Hepatic stellate cell (primary cell): ENCODE measurements at places on chromosomes 6 and 20.

DNA sequence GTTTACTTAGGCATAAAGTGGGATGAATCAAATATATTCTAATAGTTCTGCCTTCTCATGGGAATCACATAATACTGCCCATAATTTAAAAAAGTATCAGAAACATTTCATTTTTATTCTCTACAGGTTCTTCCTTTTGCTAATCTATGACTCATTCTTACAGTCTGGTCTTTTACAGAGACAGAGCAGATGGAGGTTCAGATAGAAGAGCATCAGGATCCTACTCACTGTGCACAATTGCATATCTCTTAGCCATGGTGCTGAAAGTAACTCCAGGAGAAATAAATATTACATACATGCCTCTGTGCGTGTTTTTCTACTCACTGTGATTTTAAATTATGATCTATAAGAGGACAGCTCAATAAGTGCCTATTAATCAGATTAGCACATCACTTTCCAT is 16.3 kb upstream of the OR2B6 start:
- DNase-seq, result no peak

- DNase-seq, result no peak
Observed at GRCh38 chr6:130944486-130944885, 117.3 kb downstream of the SMLR1 start.

GRCh38 chr20:44435630-44436335 is 39.9 kb upstream of the TTPAL start:
- no peak for DNase-seq

DNA sequence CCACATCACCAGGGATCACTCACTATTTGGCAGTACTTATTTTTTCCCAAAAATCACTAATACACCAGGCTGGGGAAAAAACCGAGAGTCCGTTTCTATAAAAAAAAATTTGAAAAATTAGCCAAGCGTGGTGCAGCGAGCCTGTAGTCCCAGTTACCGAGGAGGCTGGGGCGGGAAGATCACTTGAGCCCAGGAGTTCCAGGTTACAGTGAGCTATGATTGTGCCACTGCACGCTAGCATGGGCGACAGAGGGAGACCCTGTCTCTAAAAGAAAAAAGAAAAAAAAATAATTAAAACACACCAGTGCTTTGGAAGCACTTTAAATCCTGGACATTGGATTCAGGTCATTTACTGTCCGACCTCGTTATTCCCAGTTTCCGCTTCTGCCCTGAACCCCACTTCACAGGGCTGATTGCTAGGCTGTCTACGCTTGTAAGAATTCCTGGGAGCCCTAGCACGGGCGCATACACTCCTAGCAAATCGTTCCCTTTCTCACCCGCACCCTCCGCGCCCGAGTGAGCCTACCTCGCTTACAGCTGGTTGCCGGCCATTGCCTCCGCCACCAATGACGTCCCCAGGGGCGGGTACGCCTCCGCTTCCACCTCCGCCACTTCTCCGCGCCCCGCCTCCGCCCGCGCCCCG is at the start of gene TPMT:
TPMT (minus strand) TSS at position 571 of the 643 bp plus-strand sequence. CDS start 5,950 bp downstream, outside the sequence.
- no peak for DNase-seq

DNA sequence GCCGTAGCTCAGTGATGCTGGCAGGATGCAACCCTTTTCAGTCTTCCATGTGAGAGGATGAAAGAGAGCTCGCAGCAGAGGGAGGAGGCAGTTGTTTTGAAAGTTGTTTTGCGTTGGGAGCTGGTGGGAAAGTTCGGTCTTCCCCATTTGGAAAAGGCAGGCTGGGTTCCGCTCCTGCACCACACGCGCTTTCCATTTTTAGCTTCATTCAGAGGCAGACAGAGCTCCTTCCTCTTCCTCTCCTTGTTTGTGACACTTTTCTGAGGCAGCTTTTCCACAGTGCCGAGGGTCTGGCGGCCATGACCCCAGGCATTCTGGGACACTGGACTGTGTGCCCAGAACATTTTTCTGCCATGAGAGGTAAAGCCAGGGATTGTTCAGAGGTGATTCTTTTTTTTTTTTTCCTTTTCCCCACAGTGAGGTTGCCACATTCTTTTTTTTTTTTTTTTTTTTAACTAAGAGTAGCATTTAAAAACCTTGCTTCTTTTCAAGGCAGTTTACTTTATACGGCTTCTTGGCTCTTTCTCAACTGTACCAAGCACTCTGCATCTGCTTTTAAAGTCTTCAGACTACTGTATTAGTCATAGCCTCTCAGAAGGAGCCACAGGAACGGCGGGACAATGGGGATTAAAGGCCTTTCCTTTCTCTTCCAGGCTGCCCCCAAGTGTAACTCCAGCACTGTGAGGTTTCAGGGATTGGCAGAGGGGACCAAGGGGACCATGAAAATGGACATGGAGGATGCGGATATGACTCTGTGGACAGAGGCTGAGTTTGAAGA is 1.6 kb downstream of the PRDM1 start:
- DNase-seq, result no peak

GRCh38 chr6:138289739-138290138 is 71.4 kb upstream of the PBOV1 start:
- DNase-seq, result no peak

GRCh38 chr6:30113003-30113759 is at the start of gene TRIM31:
Gene TRIM31 (minus strand): TSS chr6:30113090. CDS start chr6:30112805, 285 bp downstream.
- no peak for DNase-seq

GRCh38 chr6:151679081-151679480 is 128.4 kb upstream of the ESR1 start:
- DNase-seq, result peak; percentile 69

- no peak for DNase-seq
Observed at GRCh38 chr6:64489763-64490162, 854.2 kb downstream of the PHF3 start.

- no peak for DNase-seq
Observed at GRCh38 chr6:80234401-80234800, 127.9 kb downstream of the BCKDHB start.

GRCh38 chr20:22490287-22491193 is 93.8 kb downstream of the FOXA2 start:
- DNase-seq, result no peak

DNA sequence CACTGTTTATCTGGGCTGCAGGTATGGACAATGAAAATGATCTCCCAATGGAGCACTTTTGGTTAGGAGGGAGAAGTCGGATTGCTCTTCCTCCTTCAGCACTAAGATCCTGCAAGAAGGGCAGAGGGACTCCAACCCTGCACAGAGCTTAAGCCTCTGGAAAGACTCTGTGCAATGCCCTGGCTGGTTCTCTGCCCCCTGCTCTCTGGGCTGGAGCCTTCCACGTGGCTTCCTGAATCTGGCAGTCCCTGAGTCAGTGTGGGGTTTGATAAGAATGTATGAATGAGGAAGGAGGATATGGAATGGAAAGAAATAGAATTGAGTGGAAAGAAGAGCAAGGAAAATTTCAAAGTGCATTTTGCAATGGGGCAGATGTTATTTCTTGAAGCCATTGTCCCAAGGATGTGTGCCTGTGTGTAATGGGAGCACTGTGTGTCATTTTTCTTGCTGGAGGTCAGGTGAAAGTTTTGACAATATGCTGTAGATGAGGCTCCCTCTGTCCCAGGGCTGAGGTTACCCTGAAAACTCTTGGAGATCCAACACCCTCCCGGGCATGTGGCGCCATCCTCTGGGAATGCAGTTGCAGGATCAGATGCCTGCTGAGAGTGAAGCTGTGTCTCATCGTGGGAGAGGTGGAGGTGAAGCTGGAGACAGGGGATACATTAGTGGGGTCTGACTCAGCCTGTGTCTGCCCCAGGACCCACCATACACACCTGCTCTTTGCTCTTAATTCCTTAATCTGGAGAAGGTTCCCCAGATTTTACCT is 16.3 kb upstream of the CST9L start:
- DNase-seq, result no peak

DNA sequence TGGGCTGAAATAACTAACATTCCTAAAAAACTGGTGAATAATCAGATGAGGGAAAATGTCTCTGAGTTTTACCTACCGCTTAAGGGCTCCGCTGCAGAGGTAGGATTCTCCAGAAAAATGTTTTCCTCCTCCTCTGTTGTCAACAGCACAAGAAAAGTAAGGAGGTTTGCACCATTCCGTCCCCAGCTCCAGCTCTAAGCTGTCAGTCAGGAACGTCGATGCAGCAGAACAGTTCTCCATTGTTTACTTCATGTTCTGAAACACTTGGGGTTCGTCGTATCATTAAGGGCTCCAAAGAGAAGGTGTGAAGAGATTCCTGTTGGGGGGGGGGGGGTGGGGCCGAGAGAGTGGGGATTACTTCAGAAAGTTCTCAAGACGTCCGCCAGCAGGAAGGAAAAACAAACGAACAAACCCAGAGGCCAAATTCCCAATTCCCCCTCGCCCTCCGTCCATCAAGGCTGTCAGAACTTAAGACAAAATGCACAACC is 734 bp downstream of the MMS22L start:
- DNase-seq, result peak; percentile 12

GRCh38 chr6:33481192-33481591 is 26.8 kb downstream of the ZBTB9 start:
- DNase-seq, result no peak

DNA sequence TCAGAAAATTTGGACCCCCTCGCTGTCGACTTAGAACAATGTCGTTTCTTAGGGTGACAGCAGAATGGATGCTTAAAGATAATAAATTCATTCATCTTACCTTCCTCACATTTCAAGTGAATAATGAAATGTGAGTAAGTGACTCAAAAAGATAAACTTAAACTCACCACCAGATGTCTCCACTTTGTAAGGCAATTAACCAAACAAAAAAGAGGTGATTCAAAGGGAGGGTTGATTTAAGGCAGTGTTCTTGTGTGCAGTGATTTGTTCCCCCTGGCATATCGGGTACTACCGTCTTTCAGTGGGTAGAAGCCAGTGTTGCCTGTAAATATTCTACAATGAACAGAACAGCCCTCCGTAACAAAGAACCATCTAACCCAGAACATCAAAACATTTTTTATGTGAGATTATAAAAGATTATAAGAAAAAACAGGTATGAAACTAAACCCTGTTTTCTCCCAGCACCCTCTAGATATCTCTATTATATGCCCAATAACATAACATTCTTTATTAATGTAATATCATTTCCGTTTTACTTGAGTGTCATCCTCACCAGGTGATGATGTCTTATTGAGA is 589.7 kb downstream of the CBLN4 start:
- no peak for DNase-seq

- no peak for DNase-seq
Observed at GRCh38 chr6:123965894-123966293, 162.2 kb downstream of the NKAIN2 start.

- DNase-seq, result peak; percentile 76
Observed at GRCh38 chr20:9392892-9393857, 121.2 kb upstream of the LAMP5 start.

DNA sequence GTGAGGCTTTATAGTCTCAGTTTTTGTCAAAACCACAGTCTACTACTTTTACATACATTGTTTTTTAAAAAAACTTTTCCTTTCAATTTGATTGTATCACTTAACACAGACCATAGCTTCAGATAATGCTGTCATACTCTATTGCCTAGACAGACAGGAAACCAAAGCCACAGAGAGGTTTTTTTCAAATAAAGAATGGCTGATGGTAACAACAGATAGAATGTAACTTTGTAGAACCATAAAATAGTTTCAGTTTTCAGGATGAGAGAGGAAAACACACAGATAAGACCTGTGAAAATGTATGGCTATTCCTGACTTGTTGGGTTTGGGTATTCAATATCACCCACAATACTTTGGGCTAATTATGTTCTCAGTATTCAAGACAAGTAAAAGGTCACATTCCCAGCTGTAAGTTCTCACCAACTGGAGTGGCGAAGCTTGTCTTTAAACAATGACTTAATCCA is 94.0 kb downstream of the ADGRG6 start:
- no peak for DNase-seq

GRCh38 chr6:105005451-105005850 is 48.5 kb downstream of the LIN28B start:
- no peak for DNase-seq

DNA sequence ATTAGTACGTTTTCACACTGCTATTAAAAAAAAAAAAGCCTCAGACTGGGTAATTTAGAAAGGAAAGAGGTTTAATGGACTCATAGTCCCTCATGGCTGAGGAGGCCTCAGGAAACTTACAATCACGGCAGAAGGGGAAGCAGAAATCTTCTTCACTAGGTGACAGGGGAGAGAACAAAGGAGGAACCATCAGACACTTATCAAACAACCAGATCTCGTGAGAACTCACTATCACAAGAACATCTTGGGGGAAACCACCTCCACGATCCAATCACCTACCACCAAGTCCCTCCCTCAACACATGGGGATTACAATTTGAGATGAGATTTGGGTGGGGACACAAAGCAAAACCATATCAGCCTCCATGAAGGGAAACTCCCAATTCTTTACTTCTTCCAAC is 85.2 kb upstream of the MAFB start:
- no peak for DNase-seq

GRCh38 chr20:32018269-32019155 is 8.3 kb downstream of the CCM2L start:
- DNase-seq, result no peak

DNA sequence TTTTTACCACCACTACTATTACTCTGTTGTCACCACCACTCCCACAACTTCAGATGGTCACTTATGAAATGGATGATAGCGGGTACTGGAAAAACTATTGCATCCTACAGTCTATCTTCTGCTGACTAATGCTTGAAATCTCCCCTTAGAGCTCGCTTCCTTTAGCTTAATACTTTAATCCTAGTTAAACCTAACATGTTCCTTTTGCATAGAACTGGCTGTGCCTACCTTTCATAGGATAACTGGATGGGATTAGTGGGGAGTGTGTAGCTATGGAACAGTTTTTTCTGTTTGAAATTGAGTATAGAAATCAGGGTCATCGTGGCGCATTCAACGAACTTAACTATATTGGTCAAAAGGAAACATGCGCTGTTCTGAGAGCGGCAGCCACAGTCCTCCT is 294.7 kb downstream of the FARS2 start:
- DNase-seq, result no peak
